ENCODE measurements at places on chromosomes 7 and 10.

- DNase-seq = no peak
Measured at GRCh38 chr7:140640727-140641523, at the start of gene DENND2A. Gene DENND2A, minus strand, starts transcription at chr7:140640813. Its CDS starts 38,416 bp downstream, at chr7:140602397.

- DNase-seq = no peak
Measured at GRCh38 chr10:21514129-21514817, 11.2 kb downstream of the SKIDA1 start.

GRCh38 chr7:155698633-155699032, 54.2 kb downstream of the RBM33 start:
- DNase-seq = no peak

GRCh38 chr7:8566016-8566415, 132.6 kb downstream of the NXPH1 start:
- DNase-seq = no peak

GRCh38 chr10:43700306-43700705, 51.6 kb upstream of the ZNF32 start:
- no peak for DNase-seq

- DNase-seq = no peak
Measured at GRCh38 chr10:78170026-78170475, 136.4 kb downstream of the RPS24 start.

DNA sequence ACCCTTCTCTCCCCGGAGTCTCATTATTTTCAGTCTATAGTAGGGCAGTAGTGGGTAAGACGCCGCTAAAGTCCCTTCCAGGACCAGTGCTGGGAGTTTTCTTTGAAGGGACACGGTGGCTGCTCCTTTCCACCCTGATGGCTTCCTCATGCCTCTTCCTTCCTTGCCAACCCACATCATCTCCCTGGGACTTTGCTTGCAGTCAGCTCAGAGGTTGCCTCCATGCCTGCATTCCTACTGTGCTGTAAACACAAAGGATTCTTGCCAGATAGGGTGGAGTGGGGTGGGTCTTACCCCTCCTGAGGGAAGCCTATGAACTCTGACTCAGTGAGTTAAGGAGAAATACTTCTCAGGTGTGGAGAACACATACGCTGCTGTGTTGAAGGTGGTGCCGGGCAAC, 59.9 kb upstream of the IGFBP3 start:
- DNase-seq = no peak

GRCh38 chr10:102421757-102422512, 1.3 kb downstream of the FBXL15 start:
- no peak for DNase-seq

DNA sequence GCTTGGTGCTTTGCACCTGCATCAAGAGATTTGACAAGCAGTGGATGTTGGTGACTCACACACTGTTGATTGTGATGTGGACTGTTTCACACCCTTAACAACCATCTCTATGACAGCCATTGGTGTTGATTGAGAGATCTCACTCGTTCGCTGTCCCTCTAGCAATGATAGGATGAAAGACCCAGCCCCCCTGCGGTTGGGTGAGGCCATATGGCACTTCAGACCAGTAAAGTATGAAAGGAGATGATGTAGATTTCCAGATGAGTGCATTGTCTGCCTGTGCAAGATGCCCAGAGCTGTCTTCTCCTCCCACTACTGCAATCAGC, 138.7 kb upstream of the PRR15 start:
- no peak for DNase-seq

DNA sequence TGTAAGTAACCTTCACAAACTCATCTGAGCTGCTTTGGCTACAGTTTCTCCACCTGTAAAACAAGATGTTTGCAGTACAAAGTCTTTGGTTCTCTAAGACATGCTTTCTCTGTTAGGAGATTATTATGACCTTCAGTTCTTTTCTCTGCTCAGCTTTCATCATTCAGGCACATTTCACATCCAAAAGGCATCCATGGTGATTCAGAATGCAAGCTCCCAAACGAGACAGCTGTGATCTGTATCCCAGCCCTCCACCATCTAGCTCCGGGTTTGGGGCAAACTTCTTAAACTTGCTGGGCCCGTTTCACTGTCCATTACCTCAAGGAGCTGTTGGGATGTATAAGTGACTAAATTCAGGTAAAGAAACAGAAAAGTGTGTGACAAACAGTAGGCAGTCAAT, 95.8 kb upstream of the COL1A2 start:
- no peak for DNase-seq

DNA sequence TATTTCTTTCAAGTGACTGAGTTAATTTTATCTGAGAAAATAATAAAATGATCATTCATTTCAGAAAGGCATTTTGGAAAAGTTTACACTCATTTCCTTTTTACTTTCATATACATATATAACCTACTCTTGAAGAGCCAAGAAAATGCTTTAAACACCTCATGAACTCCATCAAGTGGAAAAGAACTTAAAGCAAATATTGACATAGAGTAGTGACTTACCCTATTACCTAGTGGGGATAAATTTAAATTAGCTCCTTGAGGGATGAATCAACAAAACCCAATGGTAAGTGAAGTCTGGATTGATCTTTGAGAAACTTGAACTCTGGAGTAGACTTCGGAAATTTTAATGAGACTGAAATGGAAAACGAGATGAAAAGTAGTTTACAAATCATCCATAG, 88.6 kb downstream of the TMEM26 start:
- no peak for DNase-seq

DNA sequence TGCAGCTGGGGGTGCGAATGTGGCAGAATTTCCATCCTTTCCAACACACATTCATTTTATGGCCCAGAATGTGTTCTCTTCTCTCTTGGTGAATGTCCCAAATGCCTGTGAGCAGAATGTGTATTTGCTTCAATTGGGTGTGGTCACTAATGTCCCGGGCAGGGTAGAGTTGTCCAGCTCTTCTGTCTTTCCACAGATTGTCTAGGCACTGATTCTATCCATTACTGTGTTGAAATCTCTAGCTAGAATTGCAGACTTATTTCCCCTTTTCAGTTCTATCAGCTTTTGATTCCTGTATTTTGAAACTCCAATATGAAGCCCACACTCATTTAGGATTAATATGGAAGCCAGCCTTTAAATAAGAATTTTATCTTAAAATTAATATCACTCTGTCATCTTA, 14.0 kb upstream of the AKR1E2 start:
- no peak for DNase-seq

DNA sequence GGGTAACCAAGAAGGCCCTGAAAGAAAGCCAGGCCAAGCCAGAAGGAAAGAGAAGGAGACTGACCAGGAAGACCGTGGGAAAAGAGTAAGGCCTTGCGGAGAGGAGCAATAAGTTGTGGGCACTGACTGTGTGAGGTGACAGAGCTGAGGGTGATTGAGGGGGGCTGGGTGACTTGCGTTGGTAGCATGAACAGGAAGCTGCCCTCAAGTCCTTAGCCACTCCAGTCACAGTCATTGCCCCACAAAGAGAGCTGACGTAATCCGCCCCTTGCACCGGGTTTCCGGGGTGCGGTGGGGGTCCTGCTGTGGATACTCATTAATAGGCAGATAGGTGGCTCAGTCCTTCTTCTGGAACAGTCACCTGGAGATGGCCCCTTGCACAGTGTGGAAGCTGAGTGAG, 16.1 kb upstream of the DMBT1 start:
- no peak for DNase-seq

GRCh38 chr10:7665767-7666166, 999 bp downstream of the ITIH5 start:
- no peak for DNase-seq

- no peak for DNase-seq
Measured at GRCh38 chr10:71532878-71533277, 136.2 kb downstream of the CDH23 start.

DNA sequence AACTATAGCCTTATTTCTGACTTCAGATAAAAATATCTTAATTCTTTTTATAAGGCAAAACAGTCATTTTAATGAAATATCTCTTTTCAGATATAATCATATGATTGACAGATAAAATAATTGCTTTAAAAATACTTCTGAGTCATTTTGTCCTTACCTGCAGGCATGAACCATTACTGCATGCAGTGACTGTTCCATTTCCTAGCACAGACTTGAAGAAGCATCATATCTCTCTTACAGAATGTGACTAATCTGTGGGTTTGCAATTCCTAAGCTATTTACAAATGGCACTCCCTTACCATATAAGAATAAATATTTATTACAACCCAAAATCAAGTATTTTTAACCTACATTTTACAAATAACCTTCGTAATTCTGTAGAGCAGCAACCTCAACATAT, 120.7 kb downstream of the SRPK2 start:
- no peak for DNase-seq

GRCh38 chr10:122461729-122462532, 578 bp downstream of the HTRA1 start:
- no peak for DNase-seq

- DNase-seq = no peak
Measured at GRCh38 chr7:4272141-4272540, 410.0 kb upstream of the FOXK1 start.

DNA sequence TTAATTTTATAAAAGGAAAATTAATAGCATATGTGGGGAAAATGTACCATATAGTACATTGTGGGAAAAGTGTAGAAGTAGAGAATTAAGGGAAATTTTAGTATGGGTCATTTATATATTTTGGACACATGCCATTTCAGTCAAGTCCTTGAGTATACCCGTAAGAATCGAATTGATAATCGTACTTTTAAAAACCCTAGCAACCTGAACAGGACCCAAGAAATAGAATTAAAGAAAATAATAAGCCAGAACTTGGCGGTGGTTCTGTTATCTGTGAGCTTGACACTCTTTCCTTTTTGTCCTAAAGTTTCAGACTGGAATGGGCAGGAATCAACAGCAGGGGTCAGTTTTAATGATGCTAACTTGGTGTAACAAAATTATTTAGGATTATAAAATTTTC, 221.0 kb downstream of the CDK14 start:
- no peak for DNase-seq

DNA sequence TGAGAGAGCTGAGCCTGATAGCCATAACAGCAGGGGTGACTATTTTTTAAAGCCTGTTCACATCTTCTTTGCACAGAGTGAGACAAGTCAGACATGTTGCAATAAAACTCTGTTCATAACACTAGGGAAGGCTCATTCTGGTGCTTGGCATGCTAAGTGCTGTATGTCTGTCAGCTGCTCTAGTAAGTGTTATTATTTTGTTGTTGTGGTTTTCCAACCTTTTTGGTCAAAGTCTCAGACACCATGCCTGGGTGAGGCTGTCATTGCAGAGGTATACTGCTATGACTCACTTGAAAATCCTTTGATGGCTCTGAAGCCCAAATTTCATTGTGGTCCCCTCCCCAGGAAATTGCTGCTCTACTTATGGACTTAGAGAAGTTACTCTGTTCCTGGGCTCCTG, 129.7 kb downstream of the ADRA2A start:
- DNase-seq = no peak

DNA sequence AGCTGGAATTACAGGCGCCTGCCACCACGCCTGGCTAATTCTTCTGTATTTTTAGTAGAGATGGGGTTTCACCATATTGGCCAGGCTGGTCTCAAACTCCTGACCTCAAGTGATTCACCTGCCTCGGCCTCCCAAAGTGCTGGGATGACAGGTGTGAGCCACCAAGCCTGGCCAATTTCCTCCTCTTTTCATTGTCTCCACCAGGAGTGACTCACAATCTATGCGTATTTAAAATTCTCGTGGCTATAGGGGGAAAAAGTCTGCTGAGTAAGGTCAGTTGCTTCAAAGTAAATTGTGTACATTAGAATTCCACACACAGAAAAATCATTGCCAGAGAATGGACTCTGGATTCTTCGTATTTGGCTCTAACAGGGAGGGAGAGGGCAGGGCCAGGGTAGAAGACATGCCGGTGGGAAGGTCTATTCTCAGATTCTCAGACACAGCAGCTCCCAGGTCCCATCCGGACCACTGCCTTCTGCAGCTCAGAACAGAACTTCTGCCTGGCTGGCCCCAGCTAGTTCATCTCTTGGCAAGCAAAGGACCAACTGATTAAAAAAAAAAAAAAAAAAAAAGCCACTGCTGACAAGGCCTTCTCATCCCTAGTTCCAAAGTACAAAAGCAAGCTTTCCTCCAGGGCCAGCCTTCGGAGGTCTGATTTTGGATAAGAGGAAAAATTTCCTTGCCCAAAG, 22.2 kb downstream of the PSPH start:
- no peak for DNase-seq

DNA sequence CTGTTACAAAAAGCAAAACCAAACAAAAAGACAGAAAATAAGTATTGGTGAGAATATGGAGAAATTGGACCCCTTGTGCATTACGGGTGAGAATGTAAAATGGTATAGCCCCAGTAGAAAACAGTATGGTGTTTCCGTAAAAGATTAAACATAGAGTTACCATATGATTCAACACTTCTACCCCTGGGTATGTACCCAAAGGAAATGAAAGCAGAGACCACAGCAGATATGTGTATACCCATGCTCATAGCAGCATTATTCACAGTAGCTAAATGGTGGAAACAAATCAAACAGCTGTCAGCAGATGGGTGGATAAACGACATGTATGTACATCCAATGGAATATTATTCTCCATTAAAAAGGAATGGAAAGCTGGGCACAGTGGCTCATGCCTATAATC, 42.4 kb downstream of the STARD3NL start:
- DNase-seq = no peak

DNA sequence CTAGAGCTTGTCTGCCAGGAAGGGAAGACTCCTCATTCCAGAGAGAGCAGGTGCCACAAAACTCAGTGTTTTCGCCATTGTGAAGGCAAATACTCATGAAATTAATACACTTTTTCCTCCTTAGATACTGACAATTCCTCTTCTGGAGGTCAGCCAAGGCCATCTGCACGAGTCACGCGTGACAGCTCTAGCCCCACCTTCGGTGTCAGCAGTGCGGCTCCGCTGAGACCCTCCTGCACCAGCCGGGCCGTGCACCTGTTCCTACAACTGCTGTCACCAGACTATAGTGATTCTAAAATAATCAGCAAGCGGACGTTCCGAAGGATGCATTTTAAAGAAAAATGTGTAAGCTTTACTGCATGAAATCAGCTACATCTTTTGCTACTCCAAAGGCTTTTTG, 127.7 kb downstream of the DIP2C start:
- no peak for DNase-seq

- DNase-seq = no peak
Measured at GRCh38 chr10:4407783-4408182, 418.2 kb upstream of the AKR1E2 start.

DNA sequence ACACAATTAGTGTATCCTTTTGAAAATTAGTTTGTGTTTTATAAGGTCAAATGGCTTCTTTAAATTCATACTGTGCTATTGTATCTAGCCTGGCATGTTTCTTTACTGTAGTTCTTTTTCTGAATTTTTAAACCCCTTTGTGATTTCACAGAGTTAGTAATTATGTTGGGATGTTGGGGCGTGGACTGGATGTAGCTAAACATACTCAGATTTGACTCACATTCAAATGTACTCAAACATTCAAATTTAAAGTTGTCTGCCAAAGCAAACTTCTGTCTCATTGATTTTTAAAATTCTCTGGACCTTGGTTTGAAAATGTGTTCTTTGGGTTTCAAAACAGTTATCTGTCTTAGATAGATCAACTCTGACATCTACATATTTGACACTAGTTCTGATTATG, 7.2 kb upstream of the NRP1 start:
- no peak for DNase-seq

Data from activated T-helper 1 cell treated with anti-CD3 and anti-CD28 coated beads, Interleukin-2, amount 50 U/mL, for 16 hours (primary cell).